ENCODE measurements at places on chromosomes 6 and 20. TPM values are rescaled to one million over a fixed set of nuclear protein-coding genes. Genes with fewer than 3 reads are reported as not detected.

GRCh38 chr6:41059556-41059955 lies 6.6 kb downstream of the APOBEC2 start:
- DNase-seq, result no peak

DNA sequence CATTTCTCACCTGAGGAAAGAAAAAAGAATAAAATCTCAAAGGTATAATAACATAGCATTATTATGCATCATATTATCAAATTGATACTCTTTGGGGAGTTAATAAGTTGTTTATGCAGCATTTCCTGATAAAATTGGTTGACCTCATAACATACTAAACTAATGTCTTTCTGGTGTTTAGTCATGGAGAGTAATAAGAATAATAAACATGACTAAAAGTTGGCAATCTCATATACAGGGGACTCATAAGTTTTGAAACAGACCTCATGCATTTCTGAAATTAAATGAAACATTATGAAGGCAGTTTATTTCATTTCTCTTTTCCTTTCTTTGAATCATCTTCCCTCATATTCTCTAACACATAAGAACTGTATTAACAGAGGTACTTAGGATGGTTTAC lies 60.5 kb upstream of the PRDM1 start:
- DNase-seq, result no peak

DNA sequence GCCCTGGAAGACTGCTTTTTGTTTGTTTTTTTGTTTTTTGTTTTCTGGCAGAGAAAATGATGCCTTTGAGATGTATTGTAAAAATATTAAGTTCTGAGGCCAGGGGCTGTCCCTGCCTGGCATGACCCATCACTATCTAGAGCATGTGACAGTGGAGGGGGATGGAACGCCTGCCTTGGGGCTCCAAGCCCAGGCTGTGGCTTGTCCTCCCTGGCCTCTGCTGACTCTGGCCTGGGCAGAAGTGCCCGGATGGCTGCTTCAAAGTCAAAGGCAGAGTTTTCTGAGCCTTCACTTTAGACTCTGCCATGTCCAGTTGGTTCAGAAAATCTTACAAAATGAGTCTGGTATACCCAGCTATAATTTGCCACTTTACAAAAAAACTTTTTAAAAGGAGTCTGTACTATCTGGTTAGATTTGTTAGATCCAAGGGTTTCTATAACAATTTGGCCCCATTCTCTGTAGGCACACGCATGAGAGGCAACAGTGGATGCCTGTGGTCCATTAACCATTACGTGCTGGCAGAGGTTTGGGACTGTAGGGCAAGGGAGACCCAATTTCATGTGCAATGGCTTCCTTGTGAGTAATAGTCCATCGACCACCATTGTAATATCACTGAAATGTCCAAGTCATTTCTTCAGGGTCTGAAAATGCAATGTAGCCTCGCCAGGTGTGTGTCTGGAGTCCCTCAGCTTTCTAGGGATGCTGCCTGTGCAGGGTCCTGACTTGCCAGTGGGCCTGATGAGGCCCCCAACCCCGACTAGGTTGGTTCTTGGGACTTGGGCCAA lies 8.3 kb downstream of the PPP1R3G start:
- DNase-seq, result no peak

DNA sequence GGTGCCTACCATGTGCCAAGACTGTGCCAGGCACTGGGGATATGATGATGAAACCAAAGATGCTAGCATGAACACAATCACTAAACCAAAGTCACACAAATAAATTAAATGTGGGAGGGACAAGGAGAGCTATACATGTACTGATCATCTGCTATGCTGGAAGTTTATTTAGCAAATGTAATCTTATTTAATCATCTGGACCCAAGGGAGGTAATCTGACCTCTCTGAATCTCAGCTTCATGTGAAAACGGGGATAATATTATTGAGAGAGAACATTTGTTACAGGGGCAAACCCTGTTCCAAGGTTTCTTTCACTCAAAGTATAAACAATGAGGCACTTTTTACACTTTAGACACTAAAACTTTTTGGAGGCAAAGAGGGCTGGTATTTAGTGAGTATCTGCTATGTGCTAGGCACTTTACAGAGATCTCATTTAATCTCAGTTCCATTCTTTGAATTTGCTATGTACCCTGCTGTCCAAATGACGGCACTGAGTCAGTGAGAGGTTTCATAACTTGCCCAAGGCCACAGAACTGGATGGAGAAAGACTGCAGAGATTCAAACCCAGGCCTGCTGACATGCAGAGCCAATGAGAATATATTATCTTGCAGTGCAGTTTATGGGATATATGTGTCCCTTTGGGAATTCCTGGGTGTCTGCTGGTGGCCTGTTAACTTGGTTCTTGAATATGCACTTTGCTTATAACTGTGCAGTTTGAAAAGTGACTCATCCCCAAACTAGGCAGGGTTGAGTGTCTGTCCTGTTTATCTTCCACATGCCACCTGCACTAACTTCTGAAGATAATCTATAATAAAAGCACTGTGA lies 3.3 kb upstream of the ASXL1 start:
- no peak for DNase-seq

- peak; percentile 82 for DNase-seq
These were observed 8.3 kb upstream of the NCOA3 start for GRCh38 chr20:47493175-47493962.

DNA sequence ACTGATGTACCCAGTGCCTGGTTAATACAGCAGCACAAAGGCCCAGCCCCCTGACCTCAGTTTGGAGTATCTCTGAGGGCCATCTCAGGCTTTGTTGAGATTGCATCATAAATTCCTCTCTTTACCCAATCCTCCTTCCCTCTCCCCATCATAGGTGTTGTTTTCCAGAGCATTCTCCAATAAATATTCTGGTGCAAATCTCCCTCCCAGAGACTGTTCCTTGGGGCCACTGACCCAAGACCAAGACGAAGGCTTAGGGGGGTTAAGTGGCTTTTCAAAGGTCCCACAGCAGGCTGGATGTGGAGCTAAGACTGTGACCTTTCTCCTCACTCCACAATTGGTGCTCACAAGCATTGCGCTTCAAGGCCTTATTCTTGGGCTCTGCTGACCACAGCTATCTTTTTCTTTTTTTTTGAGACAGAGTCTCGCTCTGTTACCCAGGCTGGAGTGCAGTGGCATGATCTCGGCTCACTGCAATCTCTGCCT lies 72.4 kb upstream of the ZMYND8 start:
- DNase-seq, result no peak

SLA2 gene
- total RNA-seq, result 1.1 TPM

CST2 gene
- total RNA-seq, result not detected

SALL4 gene
- 0.24 TPM for total RNA-seq
